ENCODE measurements at places on chromosomes 2 and 18.

- no peak for DNase-seq
These were observed 151.1 kb downstream of the ZNF407 start for GRCh38 chr18:74748809-74749208.

DNA sequence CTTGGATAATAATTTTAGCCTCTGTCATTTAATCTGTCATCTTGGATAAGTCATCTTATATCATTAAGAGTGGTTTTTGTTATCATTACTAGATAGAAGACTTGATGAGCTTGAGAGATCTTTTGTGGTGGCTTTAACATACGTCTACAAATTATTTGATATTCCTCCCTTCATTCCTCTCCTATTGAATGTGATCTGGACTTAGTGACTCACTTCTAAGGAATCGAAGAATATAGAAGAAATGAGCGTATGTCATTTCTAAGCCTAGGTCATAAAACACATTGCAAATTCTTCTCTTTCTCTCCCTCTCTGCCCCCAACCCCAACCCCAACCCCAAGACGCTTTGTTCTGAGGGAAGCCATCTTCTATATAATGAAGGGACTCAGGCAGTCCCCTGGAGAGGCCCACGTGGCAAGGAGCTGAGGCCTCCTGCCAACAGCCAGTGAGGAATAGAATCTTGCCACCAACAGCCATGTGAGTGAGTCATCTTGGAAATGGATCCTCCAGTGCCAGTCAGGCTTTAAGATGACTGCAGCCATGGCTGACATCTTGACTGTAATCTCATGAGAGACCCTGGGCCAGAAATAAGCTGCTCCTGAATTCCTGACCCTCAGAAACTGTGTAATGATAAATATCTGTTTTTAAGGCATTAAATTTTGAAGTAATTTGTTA, 221.6 kb upstream of the SP5 start:
- no peak for DNase-seq

- DNase-seq = peak; percentile 29
These were observed 9.4 kb upstream of the IL1RL1 start for GRCh38 chr2:102301867-102302362.

GRCh38 chr2:328761-329160, 40.9 kb upstream of the ALKAL2 start:
- peak; percentile 48 for DNase-seq

GRCh38 chr2:216994353-216994854, 134.5 kb upstream of the TNP1 start:
- DNase-seq = no peak

GRCh38 chr18:27249933-27250332, 64.8 kb upstream of the CHST9 start:
- no peak for DNase-seq

- DNase-seq = no peak
These were observed 252.2 kb downstream of the HDAC4 start for GRCh38 chr2:239148495-239149200.

GRCh38 chr2:101290711-101291110, 17.8 kb downstream of the RNF149 start:
- DNase-seq = no peak

DNA sequence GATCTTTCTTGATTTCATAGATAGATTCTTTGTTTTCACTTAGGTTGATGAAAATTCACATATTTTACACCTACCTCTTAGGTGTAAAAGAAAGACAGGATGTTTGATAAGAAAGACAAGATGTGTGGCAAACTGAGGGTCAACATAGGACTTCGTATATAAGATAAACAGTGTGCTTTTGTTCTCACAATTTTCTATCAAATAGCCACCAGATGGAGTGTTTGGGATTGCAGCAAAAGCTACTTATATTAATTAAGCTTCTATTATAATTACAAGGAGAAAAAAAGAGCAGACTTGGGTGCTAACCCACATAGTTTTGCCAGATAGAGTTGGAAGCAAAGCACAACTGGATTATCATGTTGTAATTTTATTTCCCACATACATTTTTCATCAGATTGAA, 232.9 kb downstream of the CDH7 start:
- no peak for DNase-seq

DNA sequence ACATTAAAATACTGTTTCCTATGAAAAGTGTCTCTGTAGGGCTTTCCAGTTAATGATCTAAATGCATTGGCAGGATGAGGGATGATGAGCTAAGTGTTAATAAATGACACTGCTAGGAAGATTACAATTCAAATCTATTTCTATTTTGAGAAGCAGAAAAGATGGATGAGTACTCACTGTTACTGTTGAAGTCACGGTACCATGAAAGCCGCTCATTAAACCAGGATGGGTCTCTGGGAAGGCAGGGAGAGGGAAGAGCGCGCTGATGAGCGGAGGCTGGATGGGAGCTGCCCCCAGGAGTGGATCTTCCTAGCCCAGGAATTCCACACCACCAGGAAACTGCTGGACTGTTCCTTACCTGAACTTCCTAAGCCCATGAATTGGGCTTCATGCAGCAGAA, 27.1 kb upstream of the TXNDC2 start:
- DNase-seq = no peak

DNA sequence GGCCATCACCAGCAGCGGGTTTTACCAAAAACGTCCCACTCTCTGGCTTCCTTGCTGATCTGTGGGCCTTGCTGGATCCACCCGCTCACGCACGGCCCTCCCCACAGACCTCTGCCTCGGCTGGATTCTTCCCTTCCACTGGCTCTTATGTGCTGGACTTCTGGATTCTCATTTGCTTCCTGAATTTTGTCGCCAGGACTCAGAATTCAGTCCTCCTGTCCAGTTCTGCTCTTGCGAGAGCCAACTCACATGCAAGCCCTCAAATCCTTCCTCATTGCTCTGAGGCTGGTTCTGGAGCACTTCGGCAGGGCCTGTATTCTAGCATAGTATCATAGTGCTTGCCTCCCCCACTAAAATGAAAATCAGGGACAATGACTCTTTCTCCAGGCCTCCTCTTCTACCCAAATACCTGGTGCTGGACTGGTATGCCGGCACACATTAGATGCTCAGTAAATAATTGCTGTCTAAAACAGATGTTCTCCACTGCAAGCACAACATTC, 115.5 kb downstream of the ATL2 start:
- DNase-seq = no peak

DNA sequence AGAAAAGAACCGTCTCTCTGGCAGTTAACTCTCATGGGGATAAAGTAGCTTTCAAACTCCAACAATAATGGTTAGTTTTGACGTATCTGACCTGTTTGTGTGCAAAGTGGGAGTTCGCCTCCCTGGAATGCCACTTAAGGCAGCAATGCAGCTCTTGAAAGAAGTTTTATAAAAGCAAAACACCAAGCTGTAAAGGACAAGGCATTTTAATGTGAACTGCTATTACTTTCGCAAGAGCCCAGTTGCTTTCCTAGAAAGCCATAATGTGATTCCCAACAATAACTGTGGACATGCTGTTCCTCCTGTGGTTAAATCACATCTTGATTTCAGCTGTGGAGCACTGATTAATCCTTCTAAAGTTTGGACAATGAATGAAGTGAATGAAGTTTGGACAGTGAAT, 303.7 kb downstream of the PTPRM start:
- DNase-seq = peak; percentile 22

DNA sequence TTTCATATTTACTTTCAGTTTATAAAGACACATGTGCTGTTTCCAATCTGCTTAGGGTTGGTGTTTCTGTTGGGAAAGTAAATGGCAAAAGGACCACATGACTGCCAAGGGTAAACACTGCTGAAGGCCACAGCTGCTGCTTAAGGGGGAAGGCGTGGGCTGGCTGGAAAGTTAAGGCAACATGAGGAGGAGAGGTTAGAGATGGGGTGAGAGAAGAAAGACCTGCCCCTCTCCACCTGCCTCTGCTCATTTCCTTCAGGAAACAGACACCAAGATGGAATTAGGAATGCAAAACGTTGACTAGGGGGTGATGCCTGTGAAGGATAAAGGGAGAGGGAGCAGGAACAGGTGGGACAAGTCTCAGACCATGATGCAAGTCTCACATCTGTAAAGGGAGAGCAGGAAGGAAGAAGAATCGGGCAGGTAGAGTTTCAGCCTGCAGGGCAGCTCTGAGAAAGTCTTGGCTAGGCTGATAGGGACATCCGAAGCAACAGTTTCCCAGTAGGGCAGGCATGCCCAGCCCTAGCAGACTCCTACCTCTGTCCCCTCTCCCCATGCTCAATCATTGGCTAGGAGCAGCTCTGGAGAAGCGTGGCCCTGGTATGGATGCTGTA, 86.0 kb downstream of the CDC42EP3 start:
- DNase-seq = peak; percentile 13

GRCh38 chr2:84482603-84483002, 23.5 kb upstream of the SUCLG1 start:
- DNase-seq = no peak

- no peak for DNase-seq
These were observed 1.6 kb downstream of the NFATC1 start for GRCh38 chr18:79397247-79397829.

DNA sequence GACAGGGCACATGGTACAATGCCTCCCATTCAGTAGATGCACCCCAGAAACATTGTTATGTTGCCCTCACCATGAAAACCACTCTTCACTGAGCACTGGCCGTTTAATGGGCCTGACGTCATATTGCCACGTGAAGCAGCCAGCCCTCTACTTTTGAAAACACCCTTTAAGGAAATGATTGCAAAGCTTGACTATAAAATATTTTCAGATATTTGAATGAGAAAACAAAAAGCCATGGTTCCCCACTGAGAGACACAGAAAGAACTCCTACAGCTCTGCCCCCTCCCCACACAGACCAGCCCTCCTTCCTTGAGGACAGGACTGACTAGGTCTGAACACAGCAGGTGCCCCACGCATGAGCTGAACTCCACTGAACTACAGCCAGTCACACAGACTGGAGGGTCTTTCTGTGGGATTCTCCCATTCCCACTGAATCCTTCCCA, 349.1 kb downstream of the ANAPC1 start:
- DNase-seq = no peak

DNA sequence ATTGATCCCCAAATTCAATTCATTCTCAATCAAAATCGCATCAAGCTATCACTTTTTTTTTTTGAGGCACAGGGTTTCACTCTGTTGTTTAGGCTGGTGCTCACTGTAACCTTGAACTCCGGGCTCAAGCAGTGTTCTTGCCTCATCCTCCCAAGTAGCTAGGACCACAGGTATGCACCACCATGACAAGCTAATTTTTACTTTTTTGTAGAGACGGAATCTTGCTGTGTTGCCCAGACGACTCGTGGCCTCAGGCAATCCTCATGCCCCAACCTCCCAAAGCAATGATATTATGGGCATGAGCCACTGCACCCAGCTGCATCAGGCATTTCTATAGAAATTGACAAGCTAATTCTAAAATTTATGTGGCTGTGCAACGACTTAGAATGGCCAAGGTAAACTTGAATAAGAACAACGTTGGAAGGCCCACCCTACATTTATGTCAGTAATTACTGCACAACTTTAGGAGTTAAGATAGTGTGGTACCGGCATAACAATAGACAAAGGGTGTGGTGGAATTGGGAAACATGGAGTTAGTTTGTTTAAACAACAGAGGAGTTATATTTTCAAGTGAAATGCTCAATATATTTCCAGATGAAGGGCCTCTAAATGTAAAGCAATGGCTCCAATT, 78.2 kb downstream of the NPAS2 start:
- DNase-seq = no peak

DNA sequence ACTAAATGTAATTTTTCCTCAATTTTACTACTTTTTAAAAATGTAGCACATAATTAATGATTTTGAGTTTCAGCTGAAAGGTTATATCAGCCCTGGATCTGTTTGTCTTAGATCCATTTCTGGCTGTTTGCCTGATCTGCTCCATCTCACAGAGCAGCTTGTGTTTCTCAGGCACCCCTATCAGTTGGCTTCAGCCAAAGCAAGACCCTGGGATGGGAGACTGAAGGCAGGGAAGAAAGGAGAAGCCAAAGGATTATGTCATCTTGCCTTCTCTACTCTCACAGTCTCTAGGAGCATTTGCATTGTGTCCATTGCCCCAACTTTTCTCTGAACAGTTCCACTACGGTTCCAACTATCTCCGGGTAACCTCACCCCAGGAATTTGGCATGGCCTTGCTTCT, 110.5 kb downstream of the CCDC148 start:
- DNase-seq = no peak

DNA sequence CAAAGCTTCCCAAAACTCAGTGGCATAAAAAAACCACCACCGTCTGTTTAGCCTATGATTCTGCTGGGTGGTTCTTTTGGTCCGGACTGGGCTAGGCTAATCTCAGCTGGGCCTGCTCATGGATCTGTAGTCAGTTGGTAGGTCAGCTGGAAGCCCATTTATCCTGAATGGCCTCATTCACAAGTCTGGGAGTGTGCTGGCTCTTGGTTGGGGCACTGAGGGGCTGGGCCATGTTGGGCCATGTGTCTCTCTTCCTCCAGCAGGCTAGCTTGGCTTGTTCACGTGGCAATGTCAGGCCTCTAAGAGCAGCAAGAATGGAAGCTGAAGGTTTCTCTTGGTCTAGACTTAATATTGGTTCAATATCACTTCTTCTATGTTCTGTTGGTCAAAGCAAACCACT, 95.7 kb upstream of the HS6ST1 start:
- no peak for DNase-seq

- no peak for DNase-seq
These were observed 21.7 kb downstream of the HDAC4 start for GRCh38 chr2:239378918-239379640.

DNA sequence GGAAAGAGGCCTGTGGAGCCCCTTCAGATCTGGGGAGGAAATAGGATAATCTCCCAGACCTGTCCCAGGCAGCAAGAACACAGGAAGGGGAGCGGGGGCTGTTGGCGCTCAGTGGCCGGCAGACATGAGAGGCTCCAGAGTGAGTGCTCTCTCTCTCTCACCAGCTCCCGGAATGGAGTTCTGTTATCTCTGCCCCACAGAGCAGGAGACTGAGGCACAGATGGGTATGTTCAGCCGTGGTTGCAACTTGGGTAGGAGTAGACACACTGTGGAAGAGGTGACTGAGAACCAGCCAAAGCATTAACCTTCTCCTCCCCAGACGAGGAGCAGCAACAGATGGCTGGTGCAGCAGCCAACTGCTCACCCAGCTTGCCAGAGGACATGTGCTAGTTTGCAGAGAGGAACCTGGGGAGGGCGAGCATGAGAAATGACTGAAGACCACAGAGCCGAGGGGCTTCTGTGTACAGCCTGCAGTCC, 82.0 kb downstream of the NRP2 start:
- no peak for DNase-seq

- peak; percentile 42 for DNase-seq
These were observed 12.9 kb upstream of the NCKAP5 start for GRCh38 chr2:133581010-133581760.

GRCh38 chr2:224944707-224945547, 97.3 kb downstream of the DOCK10 start:
- no peak for DNase-seq

GRCh38 chr2:62505750-62506420, at the start of gene TMEM17:
Gene TMEM17, minus strand, starts transcription at chr2:62506195. Its CDS starts 66 bp downstream, at chr2:62506129.
- DNase-seq = peak; percentile 86

DNA sequence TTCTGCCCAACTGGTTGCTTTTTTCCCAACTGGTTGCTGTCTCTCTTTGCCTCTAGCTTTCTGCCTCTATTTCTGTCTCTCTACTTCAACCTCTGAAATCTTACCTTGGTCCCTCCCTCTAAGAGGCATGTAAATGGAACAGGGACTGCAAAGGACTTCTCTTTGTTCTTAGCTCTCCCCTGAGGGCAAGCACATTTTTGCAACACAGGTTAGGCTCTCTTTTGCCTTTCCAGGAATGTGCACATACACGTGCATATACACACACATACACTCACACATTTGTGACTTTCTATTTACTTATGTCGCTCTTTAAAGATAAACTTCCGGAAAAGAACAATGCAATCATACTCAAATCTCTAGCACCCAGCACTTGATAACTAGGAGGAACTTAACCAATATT, 262.6 kb upstream of the DDX18 start:
- no peak for DNase-seq

All from mammary epithelial cell (primary cell).